Activated CD8-positive, alpha-beta T cell treated with anti-CD3 and anti-CD28 coated beads for 36 hours (primary cell): ENCODE measurements at places on chromosomes 4 and X. TPM values are rescaled to one million over a fixed set of nuclear protein-coding genes. Genes with fewer than 3 reads are reported as not detected.

GNRHR gene
- total RNA-seq, result not detected

DNA sequence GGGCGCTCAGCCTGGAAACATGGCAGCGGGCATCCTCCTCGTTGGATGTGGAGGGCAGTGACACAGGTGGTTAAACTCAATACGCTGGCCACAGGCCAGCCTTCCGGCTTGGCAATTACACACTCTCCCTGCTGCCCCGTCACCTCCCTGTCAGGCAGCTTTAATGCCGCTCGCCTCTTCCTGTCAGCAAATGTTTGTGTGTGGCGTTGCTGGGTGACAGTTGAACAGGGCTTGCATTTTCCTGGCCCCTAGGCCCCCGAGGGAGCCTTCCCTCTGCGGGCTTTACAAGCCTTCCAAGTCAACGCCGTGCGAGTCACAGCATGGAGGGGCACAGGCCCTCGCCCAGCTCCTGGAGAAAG lies 620.0 kb downstream of the BCOR start:
- H3K27me3 ChIP-seq, result no peaks in the 10 kb centered on the region
- no peak overlapping the region for H3K4me3 ChIP-seq
- H3K36me3 ChIP-seq, result no peaks in the 10 kb centered on the region
- peak overlapping the region; percentile 15 for H3K27ac ChIP-seq

SPIN4 gene
- 5.5 TPM for total RNA-seq

DNA sequence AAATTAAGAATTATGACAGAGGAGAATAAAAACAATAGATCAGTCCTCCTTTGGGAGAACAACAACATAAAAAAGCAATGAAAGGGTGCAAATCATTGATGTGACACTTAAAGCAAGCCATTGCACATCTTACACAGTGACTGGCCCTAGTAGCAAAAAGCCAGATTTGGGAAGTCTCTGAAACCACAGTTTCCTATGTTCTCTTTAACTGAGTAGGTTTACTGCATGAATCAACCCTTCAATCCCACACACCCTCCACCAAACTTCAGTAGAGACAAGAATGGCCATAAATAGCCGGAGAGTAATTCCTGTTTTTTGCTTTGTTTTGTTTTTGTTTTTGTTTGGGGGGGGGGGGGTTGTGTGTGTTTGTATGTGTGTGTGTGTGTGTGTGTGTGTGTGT lies 180.8 kb downstream of the VEGFC start:
- peaks cover 4% of the 10 kb centered on the region for H3K27me3 ChIP-seq
- H3K36me3 ChIP-seq, result no peaks in the 10 kb centered on the region

DNA sequence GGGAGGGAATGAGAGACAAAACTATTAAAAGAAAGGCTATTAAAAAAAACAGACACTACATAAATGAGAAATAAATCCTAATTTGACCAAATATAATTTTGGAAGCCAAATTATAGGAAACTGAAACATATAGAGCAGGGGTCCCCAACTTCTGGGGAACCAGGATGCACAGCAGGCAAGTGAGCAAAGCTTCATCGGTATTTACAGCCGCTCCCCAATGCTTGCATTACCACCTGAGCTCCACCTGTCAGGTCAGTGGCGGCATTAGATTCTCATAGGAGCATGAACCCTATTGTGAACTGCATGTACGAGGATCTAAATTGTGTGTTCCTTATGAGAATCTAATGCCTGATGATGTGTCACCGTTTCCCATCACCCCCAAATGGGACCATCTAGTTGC lies 28.4 kb downstream of the ABCG2 start:
- H3K27ac ChIP-seq, result no peak overlapping the region
- no peak for DNase-seq
- no peaks in the 10 kb centered on the region for H3K27me3 ChIP-seq
- no peak overlapping the region for H3K4me3 ChIP-seq
- H3K36me3 ChIP-seq, result no peaks in the 10 kb centered on the region

- no peak overlapping the region for H3K27ac ChIP-seq
- no peaks in the 10 kb centered on the region for H3K36me3 ChIP-seq
- no peak overlapping the region for H3K4me3 ChIP-seq
- H3K4me1 ChIP-seq, result peaks cover 2% of the 10 kb centered on the region
- no peak for DNase-seq
Observed at GRCh38 chr4:139210486-139210885, 33.5 kb upstream of the ELF2 start.

GRCh38 chr4:79357365-79357764 lies 31.5 kb upstream of the NAA11 start:
- H3K36me3 ChIP-seq, result no peaks in the 10 kb centered on the region
- DNase-seq, result no peak
- H3K27ac ChIP-seq, result no peak overlapping the region
- no peak overlapping the region for H3K4me3 ChIP-seq
- no peaks in the 10 kb centered on the region for H3K4me1 ChIP-seq
- H3K27me3 ChIP-seq, result no peaks in the 10 kb centered on the region

ITGB1BP2 gene
- 6.7 TPM for total RNA-seq

DNA sequence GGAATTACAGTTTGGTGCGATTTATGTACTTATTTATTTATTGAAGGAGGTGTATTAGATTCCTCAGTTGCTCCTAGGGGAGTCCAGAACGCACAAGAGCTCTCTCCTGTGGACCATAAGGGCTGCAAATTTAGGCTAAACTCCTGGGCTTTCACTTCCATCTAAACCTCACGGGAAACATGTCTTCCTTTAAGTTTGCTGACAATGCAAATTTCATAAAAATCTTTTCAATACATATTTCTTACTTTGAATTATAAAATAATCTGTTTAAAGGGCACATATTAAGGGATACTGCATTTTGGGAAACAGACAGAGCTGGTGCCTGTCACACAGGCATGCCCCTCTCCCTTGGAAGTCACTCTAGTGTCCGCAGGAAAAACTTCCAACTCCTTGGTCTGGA lies 438.0 kb upstream of the CPEB2 start:
- no peaks in the 10 kb centered on the region for H3K4me1 ChIP-seq
- no peak for DNase-seq
- H3K36me3 ChIP-seq, result no peaks in the 10 kb centered on the region
- peaks cover 1% of the 10 kb centered on the region for H3K27me3 ChIP-seq
- no peak overlapping the region for H3K27ac ChIP-seq
- no peak overlapping the region for H3K4me3 ChIP-seq

DNA sequence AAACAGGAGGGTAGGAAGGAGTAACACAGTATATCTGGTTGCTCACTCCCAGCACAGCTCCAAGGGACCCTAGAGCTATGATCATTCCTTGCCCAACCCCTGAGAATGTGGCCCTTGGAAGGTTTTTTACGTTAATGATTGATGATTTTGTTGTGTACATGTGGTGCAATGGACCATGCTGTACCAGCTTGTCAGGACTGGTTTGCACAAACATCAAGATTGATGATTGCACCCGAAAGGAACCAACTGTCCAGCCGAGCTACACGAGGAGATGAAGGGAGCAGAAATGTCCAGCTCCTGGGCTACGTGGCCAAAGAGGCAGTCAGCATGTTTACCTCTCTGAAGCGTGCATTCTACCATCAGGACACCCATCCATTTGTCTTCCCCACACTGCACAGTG lies 83.2 kb upstream of the USP9X start:
- H3K4me3 ChIP-seq, result no peak overlapping the region
- peaks cover 5% of the 10 kb centered on the region for H3K4me1 ChIP-seq
- no peak for DNase-seq
- no peak overlapping the region for H3K27ac ChIP-seq
- no peaks in the 10 kb centered on the region for H3K27me3 ChIP-seq

DNA sequence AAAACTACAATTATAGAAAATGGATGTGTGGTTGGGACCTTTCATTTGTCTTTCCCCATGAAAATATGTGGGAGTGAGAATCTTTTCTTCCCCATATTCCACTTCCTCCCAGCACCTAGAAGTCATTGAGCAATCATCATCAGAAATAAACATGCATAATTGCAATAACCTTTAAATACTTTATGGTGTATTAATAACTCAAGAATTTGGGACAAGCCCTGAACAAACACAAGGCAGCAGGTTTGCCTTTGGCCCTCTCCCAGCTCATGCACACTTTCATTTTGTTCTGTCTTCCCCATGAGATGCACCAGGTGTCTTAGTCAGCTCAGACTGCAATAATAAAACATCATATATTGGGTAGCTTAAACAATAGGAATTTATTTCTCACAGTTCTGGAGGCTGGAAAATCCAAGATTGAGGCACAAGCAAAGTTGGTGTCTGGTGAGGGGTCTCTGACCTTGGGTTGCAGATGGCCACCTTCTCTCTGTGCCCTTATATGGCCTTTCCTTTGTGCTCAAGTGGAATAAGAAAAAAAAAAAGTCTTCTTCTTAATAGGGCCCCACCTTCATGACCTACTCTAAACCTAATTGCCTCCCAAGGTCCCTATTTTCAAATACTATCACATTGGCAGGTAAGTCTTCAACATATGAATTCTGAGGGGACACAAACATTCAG lies 34.7 kb upstream of the TMEM184C start:
- H3K27me3 ChIP-seq, result no peaks in the 10 kb centered on the region
- DNase-seq, result no peak
- H3K4me1 ChIP-seq, result no peaks in the 10 kb centered on the region
- no peak overlapping the region for H3K4me3 ChIP-seq

DNA sequence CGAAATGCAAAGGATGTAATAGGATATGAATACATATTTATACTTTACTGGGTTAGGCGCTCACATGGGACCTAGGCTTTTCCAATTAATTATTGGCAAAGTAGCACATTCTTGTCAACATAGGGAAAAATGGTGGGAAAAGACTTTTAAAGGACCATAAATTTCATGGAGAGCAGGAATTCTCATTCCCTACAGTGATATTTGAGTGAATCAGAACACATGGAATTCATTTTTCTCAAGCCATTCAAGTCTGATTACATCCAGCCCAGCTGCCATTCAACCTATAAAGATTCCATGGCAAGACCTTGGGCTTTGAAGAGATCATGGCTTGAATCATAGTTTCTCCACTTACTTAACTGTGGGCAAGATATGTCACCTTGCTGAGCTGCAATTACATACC lies 150.4 kb downstream of the SOWAHB start:
- no peak for DNase-seq
- no peaks in the 10 kb centered on the region for H3K4me1 ChIP-seq
- H3K4me3 ChIP-seq, result no peak overlapping the region
- H3K36me3 ChIP-seq, result no peaks in the 10 kb centered on the region
- peaks cover 16% of the 10 kb centered on the region for H3K27me3 ChIP-seq

GRSF1 gene
- 117 TPM for total RNA-seq

FABP2 gene
- total RNA-seq, result not detected

- no peaks in the 10 kb centered on the region for H3K4me1 ChIP-seq
- H3K4me3 ChIP-seq, result no peak overlapping the region
- peaks cover 43% of the 10 kb centered on the region for H3K27me3 ChIP-seq
- no peak overlapping the region for H3K27ac ChIP-seq
- H3K36me3 ChIP-seq, result no peaks in the 10 kb centered on the region
Observed at GRCh38 chr4:48490680-48491513, 845 bp downstream of the ZAR1 start.

ZNF157 gene
- 0.52 TPM for total RNA-seq

DNA sequence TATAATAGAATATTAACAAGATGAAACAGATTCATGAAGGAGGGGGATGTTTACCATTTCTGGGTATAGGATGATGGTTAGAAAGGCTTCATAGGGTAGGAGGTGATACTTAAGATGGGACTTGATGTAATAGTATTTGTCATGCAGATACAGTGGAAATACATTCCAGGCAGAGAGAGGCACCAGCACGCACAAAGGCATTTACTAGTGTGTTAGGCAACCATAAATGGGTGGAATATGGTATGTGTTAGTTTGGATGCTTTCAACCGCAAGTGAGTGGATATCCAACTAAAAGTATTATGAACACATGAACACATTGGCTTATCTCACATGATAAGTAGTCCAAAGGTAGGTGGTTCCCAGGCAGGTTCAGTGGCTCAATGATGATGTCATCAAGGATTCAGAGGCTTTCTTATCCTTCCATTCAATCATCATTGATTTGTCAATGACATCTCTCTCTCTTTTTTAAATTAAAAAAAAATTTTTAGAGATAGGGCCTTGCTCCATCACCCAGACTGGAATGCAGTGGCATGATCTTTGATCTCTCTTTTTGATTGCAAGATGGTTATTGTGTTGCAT lies 12.7 kb upstream of the STARD8 start:
- no peaks in the 10 kb centered on the region for H3K36me3 ChIP-seq
- peaks cover 2% of the 10 kb centered on the region for H3K27me3 ChIP-seq
- no peak overlapping the region for H3K4me3 ChIP-seq
- no peak for DNase-seq
- no peaks in the 10 kb centered on the region for H3K4me1 ChIP-seq
- no peak overlapping the region for H3K27ac ChIP-seq

DNA sequence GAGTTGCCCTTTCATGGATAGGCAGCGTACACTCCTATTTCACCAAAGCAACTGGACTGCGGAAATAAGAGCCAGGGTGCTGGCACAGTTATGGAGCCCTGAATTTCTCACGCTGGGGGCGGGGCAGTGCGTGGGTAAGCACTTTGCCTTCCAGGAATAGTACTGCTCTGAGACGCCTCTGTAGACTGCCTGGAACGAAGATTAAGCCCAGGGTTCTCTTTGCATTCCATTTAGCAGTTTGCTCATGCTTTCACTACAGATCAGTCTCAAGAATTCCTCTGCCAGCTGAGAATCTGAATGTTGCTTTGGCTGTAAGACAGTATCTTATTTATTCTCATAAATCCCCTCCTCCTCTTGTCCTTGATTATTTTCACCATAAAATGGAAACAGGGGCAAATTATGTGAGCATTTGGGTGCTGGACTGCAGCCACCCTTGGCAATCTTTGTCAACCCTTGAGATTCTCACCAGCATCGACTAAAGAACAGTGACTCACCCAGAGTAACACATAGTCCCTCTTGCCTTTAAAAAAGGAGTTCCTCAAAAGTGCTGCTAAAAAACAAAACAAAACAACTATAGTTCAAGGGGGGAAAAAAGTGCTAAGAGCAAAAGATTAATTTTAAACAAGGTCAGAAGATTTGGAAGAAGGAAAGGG lies 88.9 kb upstream of the CITED1 start:
- no peaks in the 10 kb centered on the region for H3K27me3 ChIP-seq
- no peak overlapping the region for H3K27ac ChIP-seq
- H3K36me3 ChIP-seq, result no peaks in the 10 kb centered on the region
- no peak overlapping the region for H3K4me3 ChIP-seq
- no peak for DNase-seq
- H3K4me1 ChIP-seq, result no peaks in the 10 kb centered on the region

IL2 gene
- total RNA-seq, result 8.9 TPM

RBM47 gene
- total RNA-seq, result 0.13 TPM

DNA sequence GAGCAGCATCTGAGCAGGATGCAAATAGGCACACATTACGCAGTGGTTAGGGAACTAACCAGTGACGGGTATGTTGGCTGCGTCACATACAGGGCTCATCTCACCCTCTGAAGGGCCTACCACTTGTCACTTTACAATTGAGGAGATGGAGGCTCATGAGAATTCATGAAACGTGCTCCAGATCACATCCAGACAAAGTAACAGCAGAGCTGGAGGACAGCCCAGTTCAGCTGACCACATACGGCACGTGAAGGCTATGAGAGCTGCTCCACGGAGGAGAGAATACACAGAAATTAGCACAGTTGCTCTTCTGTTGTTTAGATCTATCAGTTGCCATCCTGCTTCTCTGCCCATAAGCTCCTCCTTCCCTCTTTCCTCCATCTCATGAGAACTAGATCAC lies 78.4 kb downstream of the FAM9B start:
- no peaks in the 10 kb centered on the region for H3K4me1 ChIP-seq
- peaks cover 5% of the 10 kb centered on the region for H3K27me3 ChIP-seq
- no peaks in the 10 kb centered on the region for H3K36me3 ChIP-seq
- no peak for DNase-seq
- no peak overlapping the region for H3K27ac ChIP-seq
- no peak overlapping the region for H3K4me3 ChIP-seq
